ENCODE measurements at places on chromosomes 6 and 20.

GRCh38 chr6:107305391-107305790 lies 154.0 kb downstream of the PDSS2 start:
- no peak for DNase-seq

DNA sequence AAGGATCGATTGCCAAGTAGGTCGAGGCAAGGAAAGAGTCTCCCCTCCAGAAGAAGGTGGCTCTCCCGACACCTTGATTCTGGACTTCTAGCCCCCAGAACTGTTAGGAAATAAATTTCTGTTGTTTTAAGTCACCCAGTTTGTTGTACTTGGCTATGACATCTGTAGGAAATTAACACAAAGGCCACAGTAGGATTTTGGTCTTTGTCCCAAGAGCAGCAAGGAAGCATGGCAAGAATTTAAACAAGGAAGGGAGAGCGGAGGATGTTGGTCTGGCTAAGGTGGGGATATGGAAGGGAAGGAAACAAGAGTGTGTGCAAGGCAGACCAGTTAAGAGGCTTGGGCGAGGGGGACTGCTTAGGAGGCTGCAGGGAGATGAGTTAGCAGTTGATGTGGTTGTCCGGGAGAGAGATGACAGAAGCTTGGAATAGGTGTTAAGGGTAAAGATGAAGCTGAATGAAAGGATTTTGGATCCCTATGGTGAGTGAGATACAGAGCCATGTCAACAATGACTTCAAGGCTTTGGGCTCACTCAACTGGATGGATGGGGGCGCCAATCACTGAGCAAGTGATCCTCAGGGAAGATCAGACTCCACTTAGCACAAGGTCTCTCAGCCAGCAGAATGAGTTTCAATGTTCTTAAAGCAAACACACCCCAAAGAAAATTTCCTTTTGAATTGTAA lies 140.5 kb upstream of the ZNF217 start:
- DNase-seq: no peak

DNA sequence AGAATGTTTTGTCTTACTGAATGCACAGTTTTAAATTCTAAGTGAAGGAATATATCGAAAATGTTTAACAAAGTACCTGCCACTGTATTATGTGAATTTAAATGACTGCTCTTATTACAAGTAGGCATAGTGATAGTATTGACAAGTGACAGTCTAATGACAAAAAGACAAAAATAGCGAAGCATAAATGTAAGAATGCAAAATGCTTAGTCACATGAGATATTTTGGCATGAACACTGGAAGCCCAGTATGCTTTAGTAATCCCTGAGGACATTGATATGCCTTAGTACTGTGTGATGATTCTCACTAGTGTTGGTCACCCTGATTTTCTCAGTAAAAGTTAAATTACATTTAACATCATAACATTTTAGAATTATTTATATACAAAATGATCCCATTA lies 153.5 kb downstream of the EYA4 start:
- DNase-seq: no peak

DNA sequence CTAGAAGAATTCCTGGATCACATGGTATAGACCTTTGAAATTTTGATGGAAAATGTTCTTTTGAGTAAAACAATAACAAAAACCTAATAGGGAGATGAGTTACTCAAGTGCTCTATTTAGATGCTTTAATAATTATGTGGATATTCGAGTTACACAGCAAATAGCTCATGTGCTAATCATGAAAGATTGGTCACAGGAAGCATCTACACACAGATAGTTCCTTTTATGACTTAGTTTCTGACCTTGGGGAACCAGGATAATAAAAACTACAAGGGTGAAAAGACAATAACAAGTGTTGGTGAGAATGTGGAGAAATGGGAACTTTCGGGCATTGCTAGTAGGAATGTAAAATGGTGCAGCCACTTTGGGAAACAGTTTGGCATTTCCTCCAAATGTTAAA lies 19.7 kb downstream of the UBE2V1 start:
- no peak for DNase-seq

DNA sequence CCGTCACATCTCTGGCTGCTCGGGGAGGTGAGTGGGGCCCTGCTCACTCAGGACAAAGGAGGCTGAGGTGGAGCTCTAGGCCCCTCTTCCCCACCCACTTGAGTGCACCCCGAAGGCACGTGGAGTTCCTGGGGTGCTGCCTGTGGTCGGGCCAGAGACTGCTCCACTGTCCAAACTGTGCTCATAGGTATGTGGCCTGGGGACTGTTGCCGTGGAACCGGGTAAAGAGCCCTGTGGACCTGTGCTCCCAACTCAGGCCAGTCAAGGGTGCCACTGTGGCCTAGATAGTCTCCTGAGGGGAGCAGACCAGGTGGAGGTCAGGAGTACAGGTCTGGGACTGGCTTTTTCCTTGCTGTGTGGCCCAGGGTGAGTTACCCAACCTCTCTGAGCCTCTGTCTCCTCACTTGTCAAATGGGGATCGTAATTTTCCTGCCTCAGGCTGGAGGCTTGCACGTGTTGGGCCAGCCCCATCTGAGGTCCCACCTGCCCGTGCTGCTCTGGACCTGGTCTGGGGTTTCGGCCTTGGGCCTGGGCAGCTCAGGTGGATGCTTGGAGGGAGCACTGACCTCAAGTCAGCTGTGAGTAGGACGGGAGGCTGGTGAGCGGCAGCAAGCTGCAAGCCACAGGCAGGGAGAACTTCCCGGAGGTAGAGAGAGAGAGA lies 12.4 kb upstream of the NPBWR2 start:
- no peak for DNase-seq

DNA sequence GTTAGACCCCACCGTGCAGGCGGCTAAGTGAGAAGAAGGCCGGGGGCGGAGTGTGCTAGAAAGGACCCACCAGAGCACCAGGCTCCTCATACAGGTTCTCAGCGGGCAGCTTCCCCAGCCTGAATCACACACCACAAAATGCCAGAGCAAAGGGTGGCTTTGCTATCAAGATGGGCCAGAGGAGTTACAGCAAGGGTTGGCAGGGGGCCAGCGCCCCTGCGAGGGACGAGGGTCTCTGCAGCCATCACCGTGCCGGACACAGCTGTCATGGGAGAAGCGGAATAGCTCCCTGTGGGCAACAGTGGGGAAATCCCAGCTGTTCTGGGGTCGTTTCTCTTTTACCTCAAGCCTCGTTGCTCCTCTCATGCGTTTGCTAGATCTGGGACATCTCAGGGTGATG lies 206.3 kb downstream of the SMOC2 start:
- DNase-seq: no peak

- DNase-seq: no peak
Observed at GRCh38 chr6:102798636-102799035, 1405.1 kb downstream of the GRIK2 start.

- DNase-seq: no peak
Observed at GRCh38 chr20:10609770-10610169, 64.0 kb downstream of the JAG1 start.
